ENCODE measurements at places on chromosomes 6 and 20.
A peak's percentile ranks its signal among the peaks of the same experiment; 100 is the strongest.

- no peak for DNase-seq
These were observed 10.0 kb downstream of the CEBPB start for GRCh38 chr20:50200482-50201104.

DNA sequence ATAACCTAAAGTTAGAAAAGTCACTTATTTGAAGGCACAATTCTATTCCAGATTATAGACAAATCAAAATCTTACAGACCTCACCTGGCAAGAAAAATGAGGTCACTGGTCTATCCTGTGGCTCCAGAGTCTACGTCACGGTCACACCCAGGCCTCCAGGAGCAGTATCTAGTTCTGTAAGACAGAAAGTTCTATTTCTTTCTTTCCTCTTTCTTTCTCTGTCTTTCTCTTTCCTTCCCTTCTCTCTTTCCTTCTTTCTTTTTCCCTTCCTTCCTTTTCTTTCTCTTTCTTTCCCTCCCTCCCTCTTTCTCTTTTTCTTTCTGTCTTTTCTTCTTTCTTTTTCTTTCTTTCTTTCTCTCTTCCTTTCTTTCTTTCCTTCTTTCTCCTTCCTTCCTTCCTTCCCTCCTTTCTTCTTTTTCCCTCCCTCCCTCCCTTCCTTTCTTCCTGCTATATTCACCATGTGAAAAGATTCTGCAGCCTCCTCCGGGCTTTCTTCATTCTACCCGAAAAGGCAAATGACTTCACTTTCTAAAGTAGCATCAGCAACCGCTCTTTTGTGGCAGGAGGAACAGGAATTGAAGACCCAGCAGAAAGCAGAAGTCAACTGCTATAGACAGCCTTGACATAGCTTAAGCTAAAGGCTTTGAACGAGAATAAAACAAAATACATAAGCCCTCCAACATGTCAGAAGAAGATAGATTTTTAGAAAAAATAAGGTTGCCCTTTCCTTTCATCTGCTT lies 83.9 kb upstream of the SIRPG start:
- DNase-seq, result no peak

DNA sequence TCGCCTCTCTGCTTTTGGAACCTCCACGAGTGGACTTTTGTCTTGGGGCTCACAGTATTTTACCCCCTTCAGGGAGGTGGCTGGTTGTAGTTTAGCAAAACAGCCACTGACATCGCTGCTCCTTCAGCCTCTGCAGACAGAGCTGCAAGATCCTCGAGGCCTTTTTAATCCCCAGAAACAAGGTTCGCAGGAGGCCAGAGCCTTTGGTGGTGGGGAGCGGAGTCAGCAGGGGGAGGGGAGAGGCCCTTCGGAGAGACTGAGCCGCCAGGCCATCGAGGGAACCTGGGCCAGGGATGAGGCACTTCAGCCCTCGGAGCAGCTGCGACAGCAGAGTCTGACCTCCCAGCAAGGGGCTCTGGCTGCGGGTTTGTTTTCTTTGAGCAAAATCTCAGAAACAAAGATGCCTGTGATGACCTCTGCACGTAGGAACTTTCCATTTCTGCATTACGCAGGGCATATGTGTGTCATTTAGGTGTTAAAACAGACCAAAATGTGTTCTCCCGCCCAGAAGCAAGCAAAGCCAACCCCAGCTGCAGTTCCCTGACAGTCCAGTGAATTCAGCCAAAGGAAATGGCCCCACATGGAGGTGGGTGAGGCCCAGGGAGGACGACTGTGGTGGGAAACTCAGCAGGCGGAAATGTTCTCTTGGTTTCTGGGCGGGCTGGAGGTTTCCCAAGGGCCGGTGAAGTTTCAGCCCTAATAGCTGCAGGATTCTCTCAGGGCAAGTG lies 171.2 kb upstream of the SULF2 start:
- no peak for DNase-seq

- DNase-seq, result no peak
These were observed 52.6 kb upstream of the C20orf144 start for GRCh38 chr20:33609504-33609903.

- no peak for DNase-seq
These were observed 489.6 kb downstream of the MMUT start for GRCh38 chr6:48973491-48973890.

- DNase-seq, result peak; percentile 4
These were observed 124.9 kb downstream of the KLHL32 start for GRCh38 chr6:97049253-97050011.

DNA sequence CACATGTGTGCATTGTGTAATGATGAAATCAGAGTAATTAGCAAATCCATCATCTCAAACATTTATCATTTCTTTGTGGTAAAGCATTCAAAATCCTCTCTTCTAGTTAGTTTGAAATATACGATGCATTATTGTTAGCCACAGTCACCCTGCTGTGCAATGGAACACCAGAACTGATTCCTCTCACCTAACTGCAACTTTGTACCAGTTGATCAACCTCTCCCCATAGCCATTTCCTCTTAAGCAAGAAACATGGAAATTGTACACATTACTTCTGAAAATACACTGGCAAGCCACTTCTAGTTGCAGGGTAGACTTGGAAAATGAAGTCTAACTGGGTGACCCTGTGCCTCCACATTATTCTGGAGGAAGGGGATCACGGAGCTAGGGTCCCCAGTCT lies 58.1 kb upstream of the ESR1 start:
- DNase-seq, result no peak

GRCh38 chr20:16828666-16829305 lies 80.6 kb downstream of the OTOR start:
- DNase-seq, result no peak
